ENCODE measurements at places on chromosomes 2 and 18.

GRCh38 chr2:11286323-11286722 is 58.1 kb downstream of the ROCK2 start:
- DNase-seq = no peak

GRCh38 chr2:218607436-218608115 is at the start of gene PLCD4:
Gene PLCD4, plus strand, starts transcription at chr2:218607899. Its CDS starts 7,841 bp downstream, at chr2:218615740.
- DNase-seq = no peak

- no peak for DNase-seq
These were observed 116.8 kb upstream of the PKDCC start for GRCh38 chr2:41930807-41931566.

DNA sequence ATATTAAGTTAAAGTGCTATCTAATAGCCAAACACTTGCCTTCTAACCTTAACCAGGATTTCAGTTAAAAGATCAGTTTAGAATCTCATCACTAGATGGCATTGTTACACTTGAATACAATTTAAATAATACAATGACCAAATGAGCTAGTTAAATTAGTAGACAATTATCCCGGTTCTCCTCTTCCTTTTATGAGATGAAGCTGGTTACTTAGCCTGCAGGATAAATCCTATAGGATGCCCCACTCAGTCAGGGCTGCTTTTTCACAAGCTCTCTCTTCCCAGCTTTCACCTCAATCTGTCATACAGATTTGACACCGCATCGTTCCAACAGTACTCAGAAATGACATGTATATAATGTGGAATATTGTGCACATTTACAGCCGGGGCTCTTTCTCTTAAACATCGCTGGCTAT is 678.8 kb downstream of the KCNJ3 start:
- no peak for DNase-seq

- DNase-seq = no peak
These were observed 63.1 kb downstream of the FECH start for GRCh38 chr18:57523171-57523956.

DNA sequence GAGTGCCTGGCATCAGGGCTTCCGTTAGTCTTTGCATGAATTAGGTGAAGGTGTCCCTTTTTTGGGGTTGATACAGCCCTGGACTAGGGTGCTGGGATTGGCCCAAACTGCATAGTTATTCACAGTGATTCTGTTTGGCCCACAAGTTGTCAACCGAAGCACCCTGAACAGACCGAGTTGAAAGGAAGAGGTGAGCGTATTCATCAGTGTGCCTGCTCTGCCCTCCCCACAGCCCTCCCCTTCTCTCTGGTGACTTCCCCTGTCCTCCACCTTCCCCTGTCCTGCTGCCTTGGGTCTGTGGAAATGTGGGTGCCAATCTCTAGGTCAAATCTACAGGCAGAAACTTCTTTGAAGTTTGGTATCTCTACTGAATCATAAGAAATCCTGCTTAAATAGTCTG is 330.5 kb downstream of the DYSF start:
- no peak for DNase-seq

GRCh38 chr2:20444101-20444992 is 2.5 kb upstream of the RHOB start:
- DNase-seq = no peak

DNA sequence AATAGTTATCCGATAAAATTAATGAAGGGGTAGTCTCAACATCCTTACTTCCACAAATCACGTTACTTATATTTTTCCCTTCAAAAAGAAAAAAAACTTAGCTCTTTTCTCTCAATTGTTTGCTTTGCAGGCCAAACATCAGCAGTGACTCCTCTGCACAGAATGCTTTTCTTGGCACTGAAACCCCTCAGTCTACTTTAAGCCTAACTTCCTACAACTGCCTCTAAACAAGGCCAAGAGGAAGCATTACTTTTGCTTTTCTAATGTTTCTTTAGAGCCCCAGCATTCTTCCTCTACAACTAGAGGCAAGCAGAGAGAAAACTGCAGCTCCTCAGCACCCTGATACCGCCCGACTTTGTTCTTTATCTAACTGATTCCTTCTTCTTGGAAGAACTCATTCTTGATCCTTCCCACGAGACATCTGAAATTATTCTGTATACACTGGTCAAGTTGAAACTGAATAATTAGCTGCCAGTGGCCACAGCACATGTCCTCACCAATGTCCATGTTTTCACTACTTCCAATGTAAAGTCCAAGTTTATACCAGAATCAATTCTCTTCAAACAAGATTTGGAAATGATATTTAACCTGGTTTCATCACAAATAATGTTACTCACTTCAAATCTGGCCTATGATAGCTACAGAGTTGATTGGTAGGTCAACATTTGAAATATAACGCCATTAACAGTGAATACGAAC is 55.3 kb downstream of the DTNB start:
- DNase-seq = no peak

DNA sequence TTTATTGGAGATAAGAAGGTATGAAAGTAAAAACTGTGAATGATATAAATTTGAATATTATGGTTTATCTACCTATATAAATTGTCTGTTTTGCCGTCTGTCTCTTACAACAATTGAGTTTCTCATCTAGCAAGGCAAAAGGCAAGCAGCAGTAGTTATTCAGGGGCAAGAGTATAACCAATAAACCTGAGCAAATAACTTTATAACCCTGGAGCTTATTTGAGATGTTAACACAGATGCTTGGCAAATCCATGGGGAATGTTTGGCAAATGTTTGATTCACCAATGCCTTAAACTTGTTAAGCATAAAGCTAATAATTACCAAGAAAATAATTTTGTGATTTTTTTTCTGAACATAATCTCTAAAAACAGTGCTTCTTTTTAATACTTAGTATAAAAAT is 9.9 kb upstream of the EPHA4 start:
- no peak for DNase-seq

DNA sequence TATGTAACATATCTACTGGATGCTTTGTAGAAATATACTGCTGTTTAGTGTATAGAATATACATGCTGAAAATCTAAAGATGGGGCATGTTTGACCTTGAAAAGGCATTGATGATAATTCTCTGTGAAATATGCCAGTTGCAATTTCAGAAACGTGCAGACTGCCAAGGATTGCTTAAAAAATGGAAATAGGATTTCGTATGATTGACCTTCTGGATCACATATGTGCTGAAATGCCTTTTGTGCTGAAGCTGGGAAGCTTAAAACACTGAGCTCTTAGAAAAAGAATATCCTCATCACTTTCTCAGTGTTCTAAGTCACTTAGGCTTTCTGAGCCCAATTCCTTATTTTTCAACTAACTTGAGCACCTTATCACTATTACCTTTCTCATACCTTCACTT is 14.3 kb downstream of the NYAP2 start:
- DNase-seq = no peak
